ENCODE measurements at places on chromosomes 11 and 22.

DNA sequence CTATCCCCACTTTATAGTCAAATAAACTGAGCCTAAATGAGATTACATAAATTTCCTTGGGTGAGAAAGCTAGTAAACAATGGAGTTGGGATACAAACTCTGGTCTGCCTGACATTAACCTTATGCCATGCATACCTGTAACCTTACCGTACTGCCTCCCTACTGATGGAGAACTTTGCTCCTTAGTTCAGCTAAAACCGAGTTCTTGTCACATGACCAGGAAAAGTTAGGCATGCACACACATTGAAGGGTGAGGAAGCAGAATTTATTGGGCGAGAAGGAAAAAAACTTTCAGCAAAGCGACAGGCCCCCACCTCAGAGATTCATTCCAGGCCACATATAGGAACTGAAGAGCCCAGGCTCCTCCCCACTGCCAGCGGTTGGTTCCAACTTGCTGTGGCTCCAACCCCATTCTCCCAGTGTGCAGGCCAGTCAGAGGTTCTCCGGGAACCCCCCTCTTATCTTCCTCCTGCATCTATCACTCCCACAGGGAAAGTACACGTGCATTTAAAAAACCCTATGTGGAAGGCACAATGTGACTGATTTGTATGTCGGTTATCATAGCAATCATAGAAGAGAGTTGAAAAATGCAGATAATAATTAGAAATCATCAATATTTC, 3.2 kb upstream of the PIWIL4 start:
- no peak overlapping the region for H3K4me3 ChIP-seq
- H3K36me3 ChIP-seq, result no peaks in the 10 kb centered on the region
- no peaks in the 10 kb centered on the region for H3K4me1 ChIP-seq
- no peak for DNase-seq
- H3K27ac ChIP-seq, result no peak overlapping the region

- H3K36me3 ChIP-seq, result peaks cover 10% of the 10 kb centered on the region
- peaks cover 38% of the 10 kb centered on the region for H3K4me1 ChIP-seq
- H3K27ac ChIP-seq, result no peak overlapping the region
- no peak overlapping the region for H3K4me3 ChIP-seq
Observed at GRCh38 chr22:19959043-19959586, 17.5 kb upstream of the TXNRD2 start.

DNA sequence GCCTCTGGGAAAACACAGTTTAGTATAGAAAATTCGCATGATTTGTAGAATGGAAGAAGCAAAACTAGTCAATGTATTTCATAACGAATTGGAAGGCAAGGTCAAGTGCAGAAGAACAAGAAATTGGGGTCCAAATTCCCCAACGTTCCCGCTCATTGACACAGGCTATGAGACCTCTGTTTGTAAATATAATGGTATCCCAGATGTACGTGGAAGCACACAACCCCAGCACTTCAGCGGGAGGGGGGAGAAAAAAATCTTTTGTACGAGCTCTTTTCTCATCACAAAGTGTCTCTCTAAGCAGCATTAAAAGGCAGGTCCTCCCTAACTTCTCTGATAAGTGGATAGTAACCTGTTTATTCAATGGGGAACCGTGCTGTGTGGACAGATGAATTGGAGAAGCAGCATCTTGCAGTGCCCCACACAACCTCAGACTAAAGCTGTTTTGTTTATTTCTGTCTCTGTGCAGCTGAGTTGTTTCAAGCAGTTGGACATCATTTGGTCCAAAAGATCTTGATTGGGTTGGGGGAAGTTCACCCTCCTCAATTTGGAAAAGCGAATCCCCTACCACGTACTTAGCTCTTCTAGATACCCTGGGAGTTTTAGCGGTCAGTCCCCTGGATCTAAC, 1.1 kb upstream of the GAB2 start:
- DNase-seq, result no peak
- peak overlapping the region; percentile 79 for H3K4me3 ChIP-seq
- H3K4me1 ChIP-seq, result peaks cover 25% of the 10 kb centered on the region
- H3K27me3 ChIP-seq, result no peaks in the 10 kb centered on the region
- H3K36me3 ChIP-seq, result no peaks in the 10 kb centered on the region

GRCh38 chr22:35409783-35410662, 10.1 kb downstream of the MCM5 start:
- no peak overlapping the region for H3K27ac ChIP-seq
- DNase-seq, result no peak
- no peaks in the 10 kb centered on the region for H3K4me1 ChIP-seq

- no peak overlapping the region for H3K27ac ChIP-seq
- H3K4me1 ChIP-seq, result no peaks in the 10 kb centered on the region
- H3K27me3 ChIP-seq, result no peaks in the 10 kb centered on the region
- H3K36me3 ChIP-seq, result no peaks in the 10 kb centered on the region
- no peak for DNase-seq
- no peak overlapping the region for H3K4me3 ChIP-seq
Observed at GRCh38 chr11:78829146-78829545, 254.5 kb upstream of the NARS2 start.

- H3K27ac ChIP-seq, result no peak overlapping the region
- H3K27me3 ChIP-seq, result no peaks in the 10 kb centered on the region
- H3K4me3 ChIP-seq, result no peak overlapping the region
Observed at GRCh38 chr11:72230764-72231365, 6.3 kb downstream of the INPPL1 start.

- H3K27me3 ChIP-seq, result peaks cover 6% of the 10 kb centered on the region
- H3K36me3 ChIP-seq, result no peaks in the 10 kb centered on the region
- DNase-seq, result peak; percentile 54
- no peak overlapping the region for H3K27ac ChIP-seq
- no peak overlapping the region for H3K4me3 ChIP-seq
Observed at GRCh38 chr11:93234602-93235207, 36.9 kb upstream of the SLC36A4 start.

- H3K27ac ChIP-seq, result no peak overlapping the region
- no peaks in the 10 kb centered on the region for H3K4me1 ChIP-seq
- DNase-seq, result no peak
- H3K4me3 ChIP-seq, result no peak overlapping the region
- H3K36me3 ChIP-seq, result no peaks in the 10 kb centered on the region
- peaks cover 29% of the 10 kb centered on the region for H3K27me3 ChIP-seq
Observed at GRCh38 chr22:48836673-48837340, 990.9 kb downstream of the BRD1 start.

- H3K27me3 ChIP-seq, result peaks cover 14% of the 10 kb centered on the region
- H3K36me3 ChIP-seq, result no peaks in the 10 kb centered on the region
Observed at GRCh38 chr22:46514592-46515207, 22.7 kb downstream of the CELSR1 start.

DNA sequence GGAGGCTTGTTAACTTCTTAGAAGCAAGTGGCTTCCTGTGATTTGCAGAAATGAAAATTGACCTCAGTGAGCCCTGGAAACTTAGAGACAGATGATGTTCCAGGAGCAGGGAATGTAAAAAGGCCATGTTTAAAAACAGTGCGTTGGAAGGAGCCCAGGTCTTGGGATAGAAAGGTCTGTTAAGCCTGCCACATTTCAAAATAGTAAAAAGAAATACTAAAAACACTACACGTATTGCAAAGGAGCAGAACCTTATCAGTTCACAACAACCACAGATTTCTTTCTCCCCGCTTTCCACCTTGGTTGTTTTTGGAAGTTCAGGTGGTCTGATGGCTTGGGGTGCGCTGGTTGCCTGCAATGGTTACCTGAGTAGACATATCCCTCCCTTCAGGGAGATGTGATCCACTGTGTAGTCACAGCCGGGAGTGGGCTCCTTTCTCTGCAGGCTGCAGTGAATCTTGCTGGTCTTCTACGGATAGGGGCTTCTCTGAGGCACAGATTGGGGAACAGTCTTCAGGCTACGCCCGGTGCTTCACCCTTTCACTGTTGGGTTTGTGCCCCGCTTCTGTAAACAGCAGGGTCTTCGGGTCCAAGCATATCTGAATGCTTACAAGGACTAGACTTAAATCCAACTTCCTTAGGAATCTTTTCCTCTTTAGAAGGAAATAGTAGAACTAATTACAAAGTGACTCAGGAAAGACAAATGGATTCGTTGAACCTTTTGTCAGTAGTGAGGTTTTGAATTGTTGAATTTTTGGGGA, 1.9 kb downstream of the TEAD1 start:
- no peak overlapping the region for H3K27ac ChIP-seq
- H3K27me3 ChIP-seq, result peaks cover 26% of the 10 kb centered on the region
- peaks cover 6% of the 10 kb centered on the region for H3K4me1 ChIP-seq
- no peak overlapping the region for H3K4me3 ChIP-seq

- no peaks in the 10 kb centered on the region for H3K4me1 ChIP-seq
- DNase-seq, result no peak
- H3K36me3 ChIP-seq, result no peaks in the 10 kb centered on the region
- no peaks in the 10 kb centered on the region for H3K27me3 ChIP-seq
Observed at GRCh38 chr11:40228662-40229061, 1230.8 kb downstream of the LRRC4C start.

DNA sequence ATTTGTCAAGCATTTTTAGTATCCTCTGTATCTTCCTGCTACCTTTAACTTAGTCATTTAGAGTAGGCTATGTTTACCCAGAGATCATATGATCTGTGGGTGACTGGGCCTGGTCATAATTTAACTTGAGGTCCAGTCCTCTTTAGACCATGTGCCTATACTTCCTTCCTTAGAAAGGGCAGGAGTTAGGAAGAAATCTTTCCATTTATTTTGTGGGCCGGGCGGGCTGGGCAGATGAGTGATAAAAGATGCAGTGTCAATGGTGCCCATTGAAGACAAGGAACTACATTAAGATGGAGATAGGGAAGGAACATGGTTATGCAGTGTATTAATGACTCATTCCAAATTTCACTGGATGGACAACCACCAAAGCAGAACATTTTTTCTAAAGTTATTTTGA, 30.9 kb upstream of the PDE3B start:
- H3K4me3 ChIP-seq, result no peak overlapping the region
- H3K4me1 ChIP-seq, result peaks cover 4% of the 10 kb centered on the region
- no peak overlapping the region for H3K27ac ChIP-seq
- H3K27me3 ChIP-seq, result no peaks in the 10 kb centered on the region
- no peak for DNase-seq

DNA sequence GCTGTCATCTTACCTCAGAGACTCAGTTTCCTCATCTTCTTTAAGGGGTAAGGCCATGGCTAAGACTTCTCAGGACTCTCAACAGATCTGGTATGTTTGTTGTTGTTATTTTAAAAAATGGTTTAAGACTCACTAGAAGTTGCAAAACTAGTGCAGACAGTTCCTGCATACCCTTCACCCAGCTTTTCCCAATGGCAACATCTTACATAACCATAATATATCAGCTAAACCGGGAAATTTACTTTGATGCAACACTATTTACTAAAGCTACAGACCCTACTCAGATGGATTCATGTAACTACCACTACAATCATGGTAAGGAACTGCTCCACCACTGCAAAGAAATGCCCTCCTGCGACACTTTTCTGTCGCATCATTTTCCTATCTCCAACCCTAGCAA, 20.4 kb downstream of the LGR4 start:
- no peak overlapping the region for H3K27ac ChIP-seq
- H3K36me3 ChIP-seq, result no peaks in the 10 kb centered on the region
- no peak for DNase-seq
- no peak overlapping the region for H3K4me3 ChIP-seq
- H3K4me1 ChIP-seq, result no peaks in the 10 kb centered on the region

DNA sequence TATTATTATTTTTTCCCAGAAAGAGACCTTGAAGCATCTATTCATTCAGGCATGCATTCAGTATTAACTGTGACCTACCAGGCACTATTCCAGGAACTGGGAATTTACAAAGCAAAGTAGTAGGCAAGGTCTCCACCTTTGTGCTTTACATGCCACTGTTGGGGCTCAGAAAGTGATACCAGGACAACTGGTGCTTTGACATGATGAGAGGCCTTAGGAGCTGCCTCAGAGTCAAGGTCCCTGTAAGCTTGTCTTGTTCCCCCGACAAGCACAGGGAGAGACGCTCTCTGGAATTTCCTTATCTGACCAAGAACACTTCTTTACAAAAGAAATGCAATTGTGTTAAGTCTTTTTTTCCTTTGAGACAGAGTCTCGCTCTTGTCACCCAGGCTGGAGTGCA, 2.3 kb upstream of the HMOX1 start:
- no peak for DNase-seq
- H3K36me3 ChIP-seq, result no peaks in the 10 kb centered on the region
- H3K4me3 ChIP-seq, result no peak overlapping the region
- H3K4me1 ChIP-seq, result peaks cover 24% of the 10 kb centered on the region
- no peak overlapping the region for H3K27ac ChIP-seq
- peaks cover 21% of the 10 kb centered on the region for H3K27me3 ChIP-seq

DNA sequence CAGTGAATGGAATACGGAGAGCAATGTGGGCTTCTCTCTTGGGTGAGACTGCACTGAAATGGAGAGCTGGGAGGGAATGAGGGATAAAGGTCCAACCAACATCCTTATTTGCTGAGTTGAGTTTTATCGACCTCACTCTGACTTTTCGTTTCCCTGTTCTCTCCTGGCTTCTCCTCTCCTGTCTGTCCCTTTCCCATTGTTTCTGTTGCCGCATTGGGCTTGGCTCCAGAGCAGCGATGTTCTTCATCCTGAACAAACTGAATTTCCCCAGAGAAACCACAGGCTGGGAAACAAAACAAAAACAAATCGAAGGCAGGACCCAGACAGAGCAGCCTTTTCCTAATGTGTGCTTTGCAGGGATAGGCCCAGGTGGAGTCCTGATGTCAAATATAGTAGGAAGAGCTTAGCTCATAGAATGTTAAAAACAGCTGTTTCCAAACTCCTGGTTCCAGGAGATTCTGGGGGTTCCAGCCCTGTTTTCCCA, 30.0 kb downstream of the MOV10L1 start:
- no peaks in the 10 kb centered on the region for H3K4me1 ChIP-seq
- no peak overlapping the region for H3K27ac ChIP-seq
- H3K27me3 ChIP-seq, result no peaks in the 10 kb centered on the region
- no peak overlapping the region for H3K4me3 ChIP-seq

- H3K27ac ChIP-seq, result no peak overlapping the region
- DNase-seq, result no peak
- peaks cover 16% of the 10 kb centered on the region for H3K27me3 ChIP-seq
- H3K4me1 ChIP-seq, result no peaks in the 10 kb centered on the region
- no peak overlapping the region for H3K4me3 ChIP-seq
Observed at GRCh38 chr11:130533871-130534270, 85.4 kb downstream of the ADAMTS15 start.

DNA sequence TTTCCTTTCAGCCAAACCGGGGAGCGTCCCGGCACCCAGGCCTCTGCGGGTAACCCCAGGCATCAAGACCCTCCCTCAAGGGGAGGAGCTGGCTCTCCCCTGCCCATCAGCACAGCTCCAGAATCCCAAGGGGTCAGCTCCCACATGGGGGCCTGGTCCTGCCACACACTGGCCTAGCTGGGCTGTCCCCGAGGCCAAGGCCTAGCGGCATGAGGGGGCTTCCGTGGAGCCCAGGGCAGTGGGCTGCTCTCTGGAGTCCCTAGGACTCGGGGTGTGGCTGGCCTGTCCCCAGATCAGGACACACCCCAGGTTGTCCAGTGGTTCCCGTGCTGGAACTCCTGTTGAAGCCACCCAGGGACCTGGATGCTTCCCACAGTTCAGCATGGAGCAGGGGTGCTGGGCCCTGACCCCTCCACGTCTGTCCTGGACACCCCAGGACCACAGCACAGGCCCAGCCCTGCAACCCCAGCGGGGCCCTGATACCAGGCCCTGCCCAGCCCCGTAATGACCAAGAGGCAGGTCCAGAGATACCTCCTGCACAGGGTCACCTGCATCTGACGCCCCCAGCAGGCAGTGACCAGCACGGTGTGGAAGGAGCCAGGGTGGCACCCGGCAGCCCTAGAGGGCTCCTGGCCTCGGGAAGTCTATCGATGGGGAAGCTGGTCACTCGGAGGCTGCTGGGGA, 5.5 kb downstream of the HRAS start:
- H3K36me3 ChIP-seq, result peaks cover 7% of the 10 kb centered on the region
- H3K4me3 ChIP-seq, result no peak overlapping the region
- DNase-seq, result no peak
- H3K27me3 ChIP-seq, result no peaks in the 10 kb centered on the region
- no peak overlapping the region for H3K27ac ChIP-seq

Measured in T-cell (primary cell).